Amniotic stem cell (primary cell): ENCODE measurements at places on chromosomes 13 and 19.

DNA sequence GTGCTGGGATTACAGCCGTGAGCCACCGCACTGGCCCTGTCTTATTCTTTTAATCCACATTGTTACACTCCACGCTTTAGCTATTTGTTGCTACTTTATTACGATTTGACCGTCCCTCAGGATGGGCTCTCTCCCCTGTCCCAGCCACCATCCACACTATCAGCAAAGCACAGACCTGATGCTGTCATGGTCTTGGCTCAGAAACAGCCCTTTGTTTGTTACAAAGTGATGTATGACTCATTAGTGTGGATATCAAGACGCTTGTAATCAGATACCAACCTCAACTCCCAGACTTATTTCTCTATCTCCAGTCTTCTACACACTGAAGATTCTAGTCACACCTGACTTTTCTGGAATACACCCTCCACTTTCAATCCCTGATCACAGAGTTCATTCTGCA lies 84.6 kb upstream of the FREM2 start:
- no peak for DNase-seq

- no peak for DNase-seq
These were observed 13.9 kb downstream of the ZNF543 start for GRCh38 chr19:57334191-57334590.

- DNase-seq = no peak
These were observed 90.7 kb upstream of the KL start for GRCh38 chr13:32925506-32925905.

- DNase-seq = peak; percentile 79
These were observed at the start of gene ZIK1 for GRCh38 chr19:57583521-57584416. TSS of gene ZIK1 (plus strand) at chr19:57584145. CDS start at chr19:57584357, 212 bp downstream.
